Activated CD4-positive, alpha-beta T cell treated with anti-CD3 and anti-CD28 coated beads, Interleukin-2, amount 50 U/mL, for 24 hours (primary cell): ENCODE measurements at places on chromosomes 2 and 18.

DNA sequence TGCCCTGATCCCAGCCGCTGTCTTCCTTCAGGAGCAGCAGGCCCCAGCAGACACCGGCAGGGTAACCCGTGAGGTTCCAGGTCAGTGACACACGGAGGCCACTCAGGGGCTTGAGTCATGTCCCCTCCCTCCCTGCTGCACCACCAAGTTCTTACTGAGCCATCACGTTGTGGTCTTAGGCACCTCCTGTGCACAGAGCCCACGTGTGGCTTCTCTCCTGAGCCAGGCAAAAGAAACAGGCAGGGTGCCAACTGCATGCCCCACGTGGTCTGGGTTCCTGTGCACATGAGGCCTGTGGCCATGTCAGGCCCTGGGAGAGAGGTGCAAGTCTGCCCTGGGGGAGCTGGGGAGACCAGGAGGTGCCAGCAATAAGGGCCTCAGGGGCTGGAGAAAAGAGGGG lies 264.8 kb downstream of the KLHL29 start:
- no peak for DNase-seq

GRCh38 chr2:241877989-241878970 lies 8.8 kb downstream of the RTP5 start:
- DNase-seq = peak; percentile 57

DNA sequence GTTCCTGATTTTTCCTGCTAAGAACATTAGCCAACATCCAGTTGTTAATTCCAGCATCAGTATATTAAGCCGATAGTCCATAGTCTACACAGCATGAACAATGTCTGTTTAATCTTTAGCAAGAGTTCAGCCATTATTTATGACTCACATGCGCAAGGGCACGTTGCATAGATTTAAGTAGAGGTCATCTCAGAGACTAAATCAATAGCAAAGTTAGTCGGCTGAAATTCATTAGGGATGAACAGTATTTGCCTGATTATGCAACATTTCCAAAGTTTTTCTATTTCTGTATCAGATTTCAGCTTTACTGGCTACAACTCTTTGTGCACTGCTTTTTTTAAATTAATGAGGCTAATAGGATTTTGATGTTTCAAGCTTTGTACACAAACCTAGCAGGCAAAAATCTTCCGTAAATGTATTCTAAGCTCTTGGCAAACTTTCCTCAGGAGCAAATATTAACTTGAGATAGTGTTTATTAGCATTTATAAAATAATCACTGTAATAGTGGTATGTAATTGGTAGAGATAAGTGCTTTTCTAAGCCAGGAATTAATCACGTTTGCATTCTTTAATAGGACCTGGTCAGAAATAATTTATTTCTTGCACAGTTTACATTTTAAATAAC lies 578.7 kb upstream of the ID2 start:
- no peak for DNase-seq

GRCh38 chr2:75480971-75481836 lies 79.5 kb downstream of the EVA1A start:
- DNase-seq = no peak

GRCh38 chr18:62023536-62023935 lies 130.7 kb upstream of the RNF152 start:
- no peak for DNase-seq

DNA sequence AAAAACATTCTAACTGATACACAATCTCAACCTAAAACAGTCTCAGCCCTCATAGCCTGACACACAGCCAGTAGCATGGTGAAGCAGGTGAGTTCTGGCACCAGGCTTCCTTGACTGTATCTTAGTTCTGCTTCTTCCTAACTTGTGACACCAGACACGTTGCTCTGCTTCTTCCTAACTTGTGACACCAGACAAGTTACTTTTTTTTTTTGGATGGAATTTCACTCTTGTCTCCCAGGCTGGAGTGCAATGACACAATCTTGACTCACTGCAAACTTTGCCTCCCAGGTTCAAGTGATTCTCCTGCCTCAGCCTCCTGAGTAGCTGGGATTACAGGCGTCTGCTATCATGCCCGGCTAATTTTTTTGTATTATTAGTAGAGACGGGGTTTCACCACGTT lies 6.7 kb upstream of the ATG16L1 start:
- DNase-seq = no peak

- no peak for DNase-seq
Observed at GRCh38 chr2:1494906-1495305, 81.6 kb downstream of the TPO start.

DNA sequence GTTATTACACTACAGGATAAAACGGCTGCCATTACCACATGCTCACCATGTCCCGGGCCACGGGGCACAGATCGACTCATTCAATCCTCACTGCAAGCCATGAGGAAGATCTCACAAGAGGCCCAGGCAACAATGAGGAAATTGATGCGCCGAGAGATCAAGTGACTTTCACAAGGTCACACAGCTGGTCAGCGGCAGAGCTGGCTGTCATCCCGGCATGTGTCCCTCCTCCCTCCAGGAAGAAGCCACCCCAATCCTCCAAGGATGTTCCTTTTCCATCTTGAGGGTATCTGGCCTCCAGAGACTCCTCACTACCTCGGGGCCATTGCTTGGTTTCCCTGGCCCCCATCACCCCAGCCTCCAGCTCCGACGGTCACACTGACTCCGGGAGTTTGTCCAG lies 65.3 kb upstream of the GLI2 start:
- DNase-seq = no peak
